ENCODE measurements at places on chromosomes 2 and 18.

GRCh38 chr18:79916546-79917168 is 34.8 kb downstream of the SLC66A2 start:
- no peak for DNase-seq

- DNase-seq: no peak
These were observed 45.7 kb upstream of the FAM171B start for GRCh38 chr2:186648130-186648529.

GRCh38 chr2:20593072-20594034 is 57.5 kb downstream of the HS1BP3 start:
- DNase-seq: no peak

GRCh38 chr2:84636080-84636971 is 120.0 kb downstream of the DNAH6 start:
- no peak for DNase-seq

DNA sequence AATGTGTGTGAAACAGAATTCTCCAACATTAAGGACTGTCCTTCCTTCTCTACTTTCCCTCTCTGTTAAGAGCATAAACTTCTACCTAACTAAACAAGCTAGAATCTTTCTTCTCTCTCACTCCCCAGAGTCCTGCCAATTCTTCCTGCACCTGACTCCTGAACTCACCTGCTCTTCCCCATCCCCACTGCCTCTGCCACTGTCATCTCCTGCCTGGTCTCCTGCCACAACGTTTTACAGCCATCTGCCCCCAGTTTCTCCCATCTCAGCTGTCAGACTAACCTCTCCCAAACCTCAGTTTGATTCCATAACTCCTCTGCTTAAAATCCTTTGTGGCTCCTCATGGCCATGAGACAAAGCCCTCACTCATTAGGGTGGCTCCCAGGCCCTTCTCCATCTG is 288.3 kb upstream of the FBXO11 start:
- DNase-seq: no peak

GRCh38 chr2:79200762-79201161 is 41.2 kb upstream of the REG3A start:
- DNase-seq: no peak

GRCh38 chr18:54946149-54946581 is 13.1 kb downstream of the CCDC68 start:
- no peak for DNase-seq

- no peak for DNase-seq
These were observed 10.7 kb downstream of the PSTPIP2 start for GRCh38 chr18:46061387-46061786.

- DNase-seq: no peak
These were observed 112.2 kb downstream of the ZNF385B start for GRCh38 chr2:179749210-179749609.

DNA sequence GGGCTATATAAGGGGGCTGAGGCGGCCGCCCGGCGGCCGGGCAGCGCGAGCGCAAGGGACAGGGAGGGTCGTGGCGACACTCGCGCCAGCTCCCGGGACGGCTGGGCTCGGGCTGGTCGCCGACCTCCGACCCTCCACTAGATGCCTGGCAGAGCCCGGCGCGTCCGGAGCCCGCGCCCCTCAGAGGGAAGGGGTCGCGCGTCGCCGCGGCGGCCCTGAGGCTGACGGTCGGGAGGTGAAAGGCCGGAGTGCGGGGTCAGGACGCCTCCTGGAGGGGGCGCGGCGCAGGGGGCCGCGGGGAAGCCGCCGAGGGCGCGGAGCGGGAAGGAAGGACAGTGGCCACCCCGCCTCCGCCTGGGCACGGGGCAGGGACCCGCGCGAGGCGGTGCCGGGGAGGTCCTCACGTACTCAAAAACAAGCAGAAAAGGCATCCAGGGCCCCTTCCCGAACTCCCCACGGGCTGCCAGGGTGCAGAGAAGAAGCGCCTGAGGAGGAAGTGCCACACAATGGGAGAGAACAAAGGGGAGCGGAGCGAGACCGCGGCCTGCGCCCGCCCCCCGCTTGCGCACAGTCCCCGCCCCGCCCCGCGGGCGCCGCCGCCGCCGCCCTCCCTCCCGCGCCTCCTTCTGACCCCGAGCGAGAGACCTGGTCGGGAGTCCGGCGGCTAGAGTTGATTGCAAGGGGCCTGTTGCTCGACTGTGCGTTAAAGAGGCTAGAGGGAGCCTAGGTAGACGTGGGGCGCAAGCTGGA is 776 bp upstream of the KLF7 start:
- peak; percentile 50 for DNase-seq

- DNase-seq: no peak
These were observed 24.2 kb upstream of the HES6 start for GRCh38 chr2:238264072-238264460.

DNA sequence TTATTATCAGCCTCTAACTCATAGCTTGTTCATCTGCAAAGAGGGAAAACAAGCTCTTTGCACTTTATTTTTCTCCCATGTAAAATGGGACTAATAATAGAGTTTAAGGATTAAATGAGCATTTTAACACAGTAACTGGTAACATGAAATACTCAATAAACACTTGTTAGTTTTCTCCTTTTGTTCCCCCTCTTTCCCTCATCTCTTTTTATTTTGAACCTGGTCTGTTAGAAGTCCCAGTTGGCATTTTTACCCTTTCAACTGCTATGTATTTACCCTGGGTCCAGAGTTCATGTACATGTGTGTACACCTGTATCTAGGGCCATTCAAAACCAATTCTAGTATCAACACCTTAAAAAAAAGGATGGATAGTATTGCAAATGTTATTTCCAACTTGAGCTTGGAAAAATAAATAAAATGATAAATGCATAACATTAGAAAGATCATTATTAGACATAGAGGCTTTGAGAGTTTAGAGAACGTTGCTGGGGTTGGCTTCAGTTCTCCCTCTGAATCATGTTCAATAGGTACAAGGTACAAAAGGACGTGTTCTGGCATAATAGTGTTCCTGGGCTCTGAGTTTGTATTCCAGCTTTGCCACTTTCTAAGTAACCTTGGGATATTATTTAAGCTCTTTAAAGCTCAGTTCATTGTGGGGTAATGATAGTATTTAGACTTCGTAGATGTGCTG is 5.2 kb upstream of the VPS54 start:
- no peak for DNase-seq

DNA sequence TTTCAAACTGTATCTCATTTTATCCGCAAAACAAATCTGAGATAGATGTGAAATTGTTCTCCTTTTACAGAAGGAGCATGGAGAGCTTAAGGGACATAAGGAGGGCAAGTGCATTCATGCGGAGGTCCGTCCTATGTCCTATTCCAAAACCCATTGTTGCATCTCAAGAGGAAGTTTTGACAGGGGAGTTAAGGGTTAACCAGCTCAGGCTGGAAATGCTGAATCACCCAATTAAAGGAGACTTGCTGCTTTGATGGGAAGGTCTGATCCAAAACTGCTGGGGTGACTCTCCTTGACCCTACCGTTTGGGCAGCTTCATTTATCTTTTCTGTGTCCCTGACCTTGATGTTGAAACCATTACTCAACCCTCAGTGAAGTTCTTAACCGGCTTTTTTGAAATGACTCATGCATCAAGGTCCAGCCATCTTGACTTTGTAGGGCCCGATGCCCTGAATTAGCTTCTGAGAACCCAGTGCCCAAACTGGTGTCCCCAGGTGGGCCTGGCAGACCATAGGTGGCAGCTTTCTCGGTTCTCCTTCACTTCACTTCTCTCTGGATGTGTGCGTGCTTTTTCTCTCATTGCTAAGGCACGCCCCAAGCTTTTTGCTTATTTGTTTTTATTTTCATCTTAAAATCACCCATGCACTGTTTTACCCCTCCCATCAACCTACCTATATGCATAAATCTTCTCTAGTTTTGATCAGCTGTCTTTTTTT is 15.9 kb upstream of the TXNDC2 start:
- DNase-seq: no peak

GRCh38 chr2:232892843-232893242 is 22.8 kb downstream of the SNORC start:
- DNase-seq: no peak

- DNase-seq: no peak
These were observed 210.8 kb upstream of the SLC35G4 start for GRCh38 chr18:11398625-11399024.

DNA sequence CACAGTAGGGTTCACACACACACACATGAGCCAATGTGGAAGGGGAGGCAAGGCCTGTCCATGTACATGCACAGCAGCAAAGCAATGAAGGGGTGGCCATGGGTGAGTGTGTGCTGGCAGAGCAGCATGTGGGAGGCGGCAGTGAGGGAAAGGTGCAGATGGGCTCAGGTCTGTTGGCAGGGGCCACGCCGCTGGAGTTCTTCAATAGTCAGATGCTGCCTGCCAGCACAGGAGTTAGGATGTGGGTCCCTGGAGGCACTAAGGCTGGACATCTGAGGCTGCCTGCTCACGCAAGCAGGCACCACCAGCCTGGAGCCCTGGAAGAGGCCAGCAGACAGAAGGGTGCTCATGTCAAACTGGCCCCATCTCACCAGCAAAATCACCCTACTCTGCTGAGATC is 1304.9 kb downstream of the DSC3 start:
- DNase-seq: no peak

- DNase-seq: no peak
These were observed 2.3 kb downstream of the KRCC1 start for GRCh38 chr2:88053296-88053695.

DNA sequence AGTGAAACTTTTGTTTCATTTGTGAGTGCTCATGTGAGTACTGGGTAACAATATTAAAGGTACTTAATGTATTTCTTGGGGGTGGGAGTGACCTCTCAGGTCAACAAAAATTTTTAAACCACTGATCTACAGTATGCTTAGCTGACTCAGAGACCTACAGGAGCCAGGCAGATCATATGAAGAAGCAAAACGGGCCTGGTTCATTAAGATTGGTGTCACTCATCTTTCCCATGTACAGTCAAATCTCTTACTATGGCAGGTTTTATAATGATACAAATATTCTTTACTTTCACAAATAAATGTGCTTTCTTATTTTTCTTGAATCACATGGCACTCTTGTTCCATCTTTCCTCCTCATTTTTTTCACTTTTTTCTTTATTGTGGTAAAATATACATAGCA is 7.7 kb upstream of the TMSB10 start:
- DNase-seq: no peak

DNA sequence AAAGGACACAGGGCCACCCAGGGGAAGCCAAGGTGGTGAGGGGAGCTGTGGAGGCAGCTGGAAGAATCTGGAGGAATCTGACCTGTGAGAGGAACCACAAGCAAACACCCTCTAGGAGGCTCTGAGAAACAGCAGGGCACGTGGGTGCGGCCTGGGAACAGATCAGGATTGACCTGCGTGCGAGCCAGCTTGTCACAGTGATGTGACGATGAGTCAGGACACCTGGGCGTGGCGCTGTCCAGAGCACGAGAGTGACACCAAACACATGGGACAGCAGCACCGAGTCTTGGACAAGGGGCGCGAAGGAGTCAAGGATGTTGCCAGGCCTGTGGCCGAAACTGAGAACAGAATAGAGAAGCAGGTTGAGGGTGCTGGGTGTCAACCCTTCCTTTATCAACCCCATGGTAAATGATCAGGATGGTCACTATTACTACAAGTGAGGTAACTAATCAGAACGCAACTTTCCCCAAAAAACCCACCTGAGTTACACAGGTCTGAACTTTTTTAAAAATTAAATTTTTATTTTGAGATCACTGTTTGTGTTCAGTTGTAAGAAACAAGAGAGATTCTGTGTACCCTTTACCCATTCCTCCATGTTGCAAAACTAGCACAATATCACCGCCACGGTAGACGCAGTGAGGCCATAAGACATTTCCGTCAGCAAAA is 637 bp upstream of the SFT2D3 start:
- no peak for DNase-seq

- no peak for DNase-seq
These were observed 577.2 kb upstream of the SALL3 start for GRCh38 chr18:78402440-78402839.

DNA sequence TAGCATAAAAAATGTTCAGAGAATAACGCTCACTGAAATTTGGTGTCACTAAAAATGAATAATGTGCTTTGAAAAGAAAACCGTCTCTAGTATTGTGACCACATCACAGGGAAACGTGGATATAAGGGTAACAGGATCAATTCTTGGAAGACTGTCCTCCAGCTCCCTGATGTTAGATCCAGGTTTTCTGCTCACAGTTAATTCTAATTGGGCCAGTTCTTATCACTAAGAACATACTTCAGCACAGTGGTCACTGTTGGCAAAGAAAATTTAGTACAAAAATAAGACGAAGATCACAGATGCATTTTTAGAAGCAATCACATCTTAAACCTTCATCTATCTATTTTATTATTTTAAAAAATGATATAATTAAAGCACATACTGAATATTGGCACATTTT is 57.0 kb upstream of the CD226 start:
- no peak for DNase-seq

GRCh38 chr2:144249035-144249637 is 270.8 kb downstream of the ZEB2 start:
- no peak for DNase-seq

DNA sequence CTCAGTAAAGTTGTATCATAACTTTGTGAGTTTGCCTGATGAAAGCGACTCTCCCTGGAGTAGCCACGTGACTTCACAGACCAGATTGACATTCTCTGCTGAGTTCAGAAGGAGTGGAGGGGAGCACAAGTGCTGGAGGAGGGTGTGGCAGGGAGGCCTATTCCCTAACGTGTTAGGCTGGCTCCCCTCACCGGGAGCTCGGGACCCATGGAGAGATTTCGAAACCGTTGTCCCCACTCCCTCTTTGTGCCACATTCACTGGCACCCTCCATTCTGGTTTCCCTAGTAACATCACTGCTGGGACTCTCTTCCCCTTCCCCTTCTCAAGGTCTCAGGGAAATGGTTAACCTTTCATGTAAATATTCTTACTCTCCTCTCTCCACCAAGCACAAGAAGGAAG is 279.9 kb downstream of the ALPK2 start:
- DNase-seq: no peak

GRCh38 chr2:54310961-54311360 is 54.9 kb upstream of the TSPYL6 start:
- DNase-seq: no peak

- DNase-seq: no peak
These were observed 1.4 kb downstream of the SNORC start for GRCh38 chr2:232871418-232871834.

GRCh38 chr18:36580874-36581750 is 247.7 kb downstream of the TPGS2 start:
- no peak for DNase-seq

DNA sequence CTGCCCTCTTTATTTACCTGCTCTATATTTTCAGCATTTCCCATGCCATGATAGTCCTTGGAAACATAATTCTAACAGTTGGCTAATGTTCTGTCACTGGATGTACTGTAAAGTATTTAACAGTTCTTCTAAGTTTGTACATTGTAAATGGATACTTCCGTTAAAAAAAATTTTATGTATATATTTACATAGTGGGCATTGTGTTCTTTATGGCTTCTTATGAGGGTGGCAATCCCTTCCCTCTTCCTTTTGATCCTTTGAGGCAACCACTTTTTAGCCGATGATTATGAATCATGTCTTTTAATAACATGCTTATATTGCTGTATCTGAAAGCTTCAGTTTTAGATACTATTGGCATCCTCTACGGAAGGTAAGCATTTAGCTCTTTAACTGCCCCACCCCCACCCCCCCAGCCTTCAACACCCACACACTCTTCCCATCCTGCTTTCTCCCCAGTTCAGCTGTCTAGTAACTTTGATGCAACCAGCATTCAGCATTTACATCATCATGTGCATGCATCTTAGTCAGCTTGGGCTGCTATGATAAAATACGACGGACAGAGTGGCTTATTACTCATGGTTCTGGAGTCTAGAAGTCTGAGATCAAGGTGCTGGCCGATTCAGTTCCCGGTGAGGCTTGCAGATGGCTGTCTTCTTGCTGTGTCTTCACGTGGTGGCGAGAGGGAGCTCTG is 21.0 kb upstream of the EDAR start:
- DNase-seq: no peak

GRCh38 chr18:22412176-22412911 is 5.4 kb downstream of the CTAGE1 start:
- no peak for DNase-seq

- DNase-seq: peak; percentile 7
These were observed 66.3 kb upstream of the GLI2 start for GRCh38 chr2:120669121-120669952.
